Globus pallidus (tissue), 1 donor: ENCODE measurements at places on chromosomes 1 and 21.
A peak's percentile ranks its signal among the peaks of the same experiment; 100 is the strongest.

- no peak for DNase-seq
Observed at GRCh38 chr21:32380940-32381339, 11.9 kb downstream of the URB1 start.

- DNase-seq, result no peak
Observed at GRCh38 chr1:171166361-171166760, 18.7 kb upstream of the FMO2 start.

DNA sequence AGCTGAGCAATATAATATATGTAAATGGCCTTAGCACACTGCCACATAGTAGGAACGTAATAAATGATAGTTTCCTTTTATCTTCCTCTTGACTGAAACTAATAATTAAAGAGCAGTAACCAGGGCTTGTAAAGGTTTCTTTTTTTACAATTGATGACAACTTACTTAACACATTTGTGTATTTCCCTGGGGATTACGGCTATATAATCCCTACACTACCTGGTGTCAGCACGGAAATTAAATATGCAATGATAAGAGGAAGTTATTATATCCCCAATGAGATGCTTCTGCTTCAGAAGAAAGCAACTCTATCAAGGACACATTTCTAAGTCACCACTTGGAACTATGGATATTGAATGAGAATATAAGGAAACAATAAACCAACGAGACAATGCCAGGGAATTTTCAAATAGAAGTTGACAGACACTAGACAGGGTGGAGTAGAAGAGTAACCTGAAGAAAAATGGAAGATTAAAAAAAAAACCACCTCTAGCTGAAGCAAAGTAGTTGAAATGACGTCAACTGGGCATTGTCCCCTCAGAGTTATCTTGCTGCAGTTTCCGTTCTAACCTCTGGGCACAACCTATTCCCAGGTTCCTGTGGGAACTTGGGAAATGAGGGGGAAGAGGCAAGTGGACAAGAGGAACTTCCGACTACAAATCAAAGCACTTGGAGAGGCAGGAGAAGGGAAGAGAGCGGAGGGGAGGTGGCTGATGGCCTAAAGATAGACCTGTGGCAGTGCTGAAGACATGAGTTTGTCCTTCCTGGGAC, 66.5 kb downstream of the PLPP3 start:
- no peak for DNase-seq

DNA sequence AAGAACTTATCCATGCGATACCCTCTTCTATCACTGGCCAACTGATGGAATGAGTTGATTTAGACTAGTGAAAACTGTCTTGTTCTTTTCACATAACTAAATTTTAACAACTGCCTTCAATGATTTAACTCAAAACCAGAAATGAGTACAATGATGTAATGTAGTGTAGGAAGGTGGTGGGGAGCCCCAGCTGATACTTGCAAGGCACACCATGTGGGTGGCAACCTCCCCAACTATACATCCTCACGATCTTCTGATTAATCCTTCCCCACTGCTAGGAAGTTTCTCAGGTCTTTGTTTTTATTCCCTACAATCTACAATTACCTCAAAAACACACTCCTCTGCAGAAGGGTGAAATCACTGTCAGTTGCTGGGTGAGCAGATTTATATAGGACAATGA, 100.7 kb downstream of the KCTD3 start:
- no peak for DNase-seq

DNA sequence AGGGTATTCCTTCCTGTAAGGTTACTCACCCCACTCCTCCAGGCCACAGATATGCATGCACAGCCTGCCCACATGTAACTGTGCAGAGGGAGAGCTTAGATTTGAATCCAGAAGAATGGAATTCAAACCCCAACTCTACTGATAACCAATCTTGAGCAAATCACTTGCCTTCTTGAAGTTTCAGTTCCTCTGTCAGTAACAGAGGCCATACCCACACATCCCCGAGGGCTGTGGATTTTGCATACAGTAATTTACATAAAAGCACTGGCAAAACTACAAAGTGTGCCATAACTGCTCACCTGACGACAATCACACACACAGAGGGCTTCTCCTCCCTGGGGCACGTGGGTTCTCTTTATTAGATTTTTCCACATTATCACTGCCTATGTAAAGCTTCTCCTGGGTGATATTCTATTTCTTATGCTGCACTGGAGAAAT, 18.6 kb downstream of the CD247 start:
- no peak for DNase-seq

- DNase-seq, result peak; percentile 45
Observed at GRCh38 chr1:162248854-162249535, 127.7 kb downstream of the SPATA46 start.

- DNase-seq, result no peak
Observed at GRCh38 chr1:228402641-228403025, 4.0 kb downstream of the TRIM11 start.

GRCh38 chr1:235468970-235469369, 35.3 kb downstream of the B3GALNT2 start:
- DNase-seq, result no peak

DNA sequence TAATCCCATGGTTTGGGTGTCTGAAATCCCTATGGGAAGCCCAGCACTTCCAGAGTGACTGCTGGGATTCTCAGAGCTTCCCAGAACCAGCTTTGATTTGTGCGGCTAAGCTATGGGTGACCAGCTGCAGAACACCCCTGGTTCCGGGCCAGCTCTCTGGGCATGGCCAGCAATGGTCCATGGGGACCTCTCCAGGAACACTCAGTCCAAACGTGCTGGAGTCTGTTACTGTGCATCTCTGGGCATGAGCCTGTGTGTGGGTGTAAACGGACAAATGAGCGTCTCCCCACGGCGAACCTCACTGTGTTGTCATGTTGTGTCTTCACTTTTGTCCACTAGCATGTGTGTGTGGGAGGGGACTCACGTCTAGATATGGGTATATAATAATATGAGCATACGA, 54.4 kb downstream of the MAB21L3 start:
- no peak for DNase-seq

- DNase-seq, result no peak
Observed at GRCh38 chr1:223834660-223835263, 11.0 kb downstream of the TP53BP2 start.
